ENCODE measurements at places on chromosomes 12 and 14. TPM values are rescaled to one million over a fixed set of nuclear protein-coding genes. Genes with fewer than 3 reads are reported as not detected.

CLEC4D gene
- total RNA-seq, result not detected

ARHGDIB gene
- 3.9 TPM for total RNA-seq

TCL1B gene
- total RNA-seq, result not detected

CLEC1B gene
- not detected for total RNA-seq

RD3L gene
- total RNA-seq, result not detected

SYNDIG1L gene
- total RNA-seq, result not detected

ATL1 gene
- total RNA-seq, result 10.0 TPM

SCNN1A gene
- under 0.01 TPM for total RNA-seq

IAPP gene
- not detected for total RNA-seq
